ENCODE measurements at places on chromosomes 2 and 18.

DNA sequence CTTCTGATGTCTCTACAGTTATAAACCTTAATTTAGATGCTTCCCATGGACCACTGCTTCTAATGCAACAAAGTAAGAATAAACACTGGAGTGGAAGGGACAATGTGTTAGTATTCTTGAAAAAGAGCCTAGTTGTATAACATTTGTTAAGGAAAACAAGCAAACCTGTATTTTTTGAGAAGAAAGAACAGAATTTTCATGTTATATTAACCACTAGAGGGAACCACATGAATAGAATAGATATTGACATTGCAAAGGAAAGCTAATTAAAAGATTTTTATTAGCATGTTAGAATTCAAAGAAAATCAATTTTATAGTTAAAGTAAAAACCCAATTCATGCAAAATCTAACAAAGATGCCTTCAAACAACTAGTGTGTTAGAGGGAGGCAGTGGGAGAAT is 151.2 kb upstream of the BARD1 start:
- no peak for DNase-seq

- DNase-seq = no peak
Measured at GRCh38 chr2:148487439-148487838, 157.1 kb upstream of the EPC2 start.

DNA sequence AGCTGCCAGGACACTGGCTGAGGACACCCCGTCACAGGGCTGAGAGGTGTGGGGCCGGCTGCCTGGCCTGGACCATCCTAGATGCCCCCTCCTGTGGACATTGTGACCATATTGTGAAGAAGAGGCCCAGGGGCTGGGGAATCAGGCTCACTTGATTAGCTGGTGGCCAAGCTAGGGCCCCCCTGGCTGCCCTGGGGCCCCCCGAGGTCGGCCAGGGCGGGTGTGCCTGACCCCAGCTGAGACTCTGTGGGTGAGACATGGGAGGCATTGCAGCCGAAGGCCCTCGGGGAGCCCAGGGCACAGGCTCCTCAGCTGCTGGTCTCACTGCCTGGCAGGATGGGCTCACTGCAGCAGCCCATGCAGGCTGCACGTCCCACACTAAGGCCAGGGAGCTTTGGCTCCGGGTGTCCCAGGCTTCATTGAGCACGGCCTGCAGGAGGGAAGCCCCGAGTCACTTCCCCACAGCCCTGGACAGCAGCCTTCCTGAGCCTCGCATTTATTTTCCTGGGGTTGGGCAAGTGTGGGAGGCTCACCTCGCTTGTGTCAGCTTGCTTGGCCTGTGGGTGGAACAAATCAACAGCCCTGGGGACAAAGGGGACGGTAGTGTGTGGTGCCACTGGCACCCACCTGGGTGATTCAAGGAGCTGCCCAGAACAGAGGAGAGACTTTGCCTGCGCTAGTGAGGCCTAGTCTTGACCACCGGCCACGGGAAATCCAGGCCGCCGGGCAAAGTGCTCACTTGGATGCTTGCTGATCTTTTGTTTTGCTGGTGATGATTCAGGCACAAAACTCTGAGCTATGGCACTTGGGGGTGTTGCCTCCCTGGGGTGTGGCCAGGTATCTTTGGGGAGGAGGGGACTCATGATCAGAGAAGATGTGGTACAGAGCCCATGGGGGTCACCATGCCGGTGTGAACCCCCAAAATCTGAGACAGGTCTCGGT is 1.3 kb downstream of the GAL3ST2 start:
- no peak for DNase-seq

- DNase-seq = no peak
Measured at GRCh38 chr2:230990131-230990898, 5.6 kb upstream of the SPATA3 start.

GRCh38 chr2:222521099-222521498 is 96.8 kb downstream of the SGPP2 start:
- no peak for DNase-seq

- DNase-seq = no peak
Measured at GRCh38 chr2:113064898-113065297, 2.9 kb upstream of the IL1F10 start.

GRCh38 chr18:3726238-3726951 is 276.4 kb downstream of the TGIF1 start:
- no peak for DNase-seq

DNA sequence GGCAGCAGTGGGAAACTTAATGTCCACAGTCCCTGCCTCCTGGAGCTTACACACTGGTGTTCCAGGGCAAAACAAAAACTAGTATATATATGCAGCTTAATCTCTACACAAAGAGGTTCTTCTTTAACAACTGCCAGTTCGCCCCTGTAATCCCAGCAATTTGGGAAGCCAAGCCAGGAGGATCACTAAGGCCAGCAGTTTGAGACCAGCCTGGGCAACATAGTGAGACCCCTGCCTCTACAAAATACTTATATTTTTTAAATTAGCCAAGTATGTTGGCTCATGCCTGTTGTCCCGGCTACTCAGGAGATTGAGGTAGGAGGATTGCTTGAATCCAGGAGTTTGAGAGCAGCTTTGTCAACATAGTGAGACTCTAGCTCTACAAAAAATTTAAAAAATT is 17.2 kb upstream of the NEDD4L start:
- DNase-seq = no peak

DNA sequence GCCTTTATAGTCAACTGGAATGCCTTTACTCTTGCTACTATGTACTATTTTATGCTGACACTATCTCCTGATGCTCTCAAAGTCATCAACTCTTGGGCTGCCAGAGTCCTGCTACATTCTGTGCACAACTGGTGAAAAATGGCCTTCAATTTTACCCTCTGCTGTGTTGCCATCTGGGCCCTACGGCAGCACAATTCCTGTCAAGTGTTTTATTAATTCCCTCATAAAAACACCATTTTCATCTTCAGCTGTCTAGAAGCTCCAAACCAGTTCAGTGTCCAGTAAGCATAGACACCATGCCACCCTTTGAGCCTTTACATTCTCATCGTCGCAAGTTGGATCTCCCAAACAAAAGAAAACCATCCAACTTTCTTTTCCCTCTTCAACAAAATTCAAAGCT is 26.5 kb downstream of the CALCRL start:
- no peak for DNase-seq

- no peak for DNase-seq
Measured at GRCh38 chr2:106299696-106300095, 105.6 kb upstream of the UXS1 start.

DNA sequence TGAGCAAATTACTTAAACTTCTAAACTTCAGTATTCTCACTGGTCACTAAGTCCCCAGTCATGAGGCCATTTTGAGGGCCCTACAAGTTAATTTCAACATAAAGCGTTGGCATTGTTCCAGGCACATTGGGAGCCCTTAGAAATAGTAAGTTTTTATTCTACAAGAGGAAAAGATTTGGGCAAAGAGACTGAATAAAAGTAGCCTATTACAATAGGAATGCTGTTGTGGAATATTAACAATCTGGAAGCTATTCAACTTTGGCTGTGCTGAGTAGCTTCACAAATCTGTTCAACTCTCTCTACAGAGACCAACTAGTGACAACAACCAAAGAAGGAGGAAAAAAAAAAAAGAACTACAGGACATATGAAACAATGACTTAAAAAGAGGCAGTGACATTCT is 1287.5 kb upstream of the NXPH2 start:
- no peak for DNase-seq

DNA sequence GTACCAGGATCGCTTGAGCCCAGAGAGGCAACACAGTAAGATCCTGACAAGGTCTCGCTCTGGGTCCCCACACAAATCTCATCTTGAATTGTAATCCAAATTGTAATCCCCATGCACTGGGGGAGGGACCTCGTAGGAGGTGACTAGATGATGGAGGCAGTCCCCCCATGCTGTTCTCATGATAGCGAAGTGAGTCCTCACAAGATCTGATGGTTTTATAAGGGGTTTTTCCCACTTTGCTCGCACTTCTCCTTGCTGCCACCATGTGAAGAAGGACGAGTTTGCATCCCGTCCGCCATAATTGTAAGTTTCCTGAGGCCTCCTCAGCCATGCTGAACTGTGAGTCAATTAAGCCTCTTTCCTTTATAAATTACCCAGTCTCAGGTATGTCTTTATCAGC is 46.0 kb upstream of the SERTAD2 start:
- DNase-seq = no peak

- DNase-seq = no peak
Measured at GRCh38 chr2:128384446-128384845, 65.8 kb upstream of the HS6ST1 start.

GRCh38 chr2:40261042-40261441 is 190.8 kb downstream of the SLC8A1 start:
- no peak for DNase-seq

DNA sequence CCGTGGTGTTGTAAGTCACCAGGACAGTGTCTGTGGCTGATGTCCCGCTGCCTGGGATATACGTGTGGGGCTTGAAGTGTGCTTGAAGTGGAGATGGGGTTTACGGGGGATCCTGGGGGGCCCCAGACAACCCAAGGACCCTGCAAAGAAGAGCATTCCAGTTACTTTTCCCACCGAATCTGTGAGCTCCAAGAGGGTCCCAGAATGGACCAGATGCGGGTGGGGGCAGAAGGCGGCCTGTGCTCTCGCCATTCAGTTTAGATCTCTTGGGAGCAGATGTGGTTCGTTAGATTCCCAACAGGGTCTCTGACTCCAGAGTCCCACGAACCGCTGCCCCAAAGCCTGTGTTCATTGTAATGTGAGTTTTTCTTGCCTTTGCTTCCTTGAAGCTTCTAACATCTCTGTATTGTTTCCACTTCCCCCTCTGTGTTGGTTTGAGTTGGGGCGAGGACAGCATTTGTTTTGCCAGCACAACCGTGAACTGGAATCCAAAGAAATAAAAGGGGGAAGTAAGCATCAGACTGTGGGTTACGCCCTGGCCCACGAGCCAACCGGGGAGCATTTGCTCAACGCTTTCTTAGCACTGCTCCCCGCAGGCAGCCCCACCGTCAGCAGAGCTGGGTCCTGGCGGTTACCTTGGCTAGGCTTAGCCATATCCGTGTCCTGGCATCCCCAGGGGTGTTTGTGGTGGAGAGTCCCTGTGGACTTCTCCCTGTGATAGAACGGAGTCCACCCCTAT is 92.1 kb downstream of the SH3BP4 start:
- DNase-seq = no peak

DNA sequence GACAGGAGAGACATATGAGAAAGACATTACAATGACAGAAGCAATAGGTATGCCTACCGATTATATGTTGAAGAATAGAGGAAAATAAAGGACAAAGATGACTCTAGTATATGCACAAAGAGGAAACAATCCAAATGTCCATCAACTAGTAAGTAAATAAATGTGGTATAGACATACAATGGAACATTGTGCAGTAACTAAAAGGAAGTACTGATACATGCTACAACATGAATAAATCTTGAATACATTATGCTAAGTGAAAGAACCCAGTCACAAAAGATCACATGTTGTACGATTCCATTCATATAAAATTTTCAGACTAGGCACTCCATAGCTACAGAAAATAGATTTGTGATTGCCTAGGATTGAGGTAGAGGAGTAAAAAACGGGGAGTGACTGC is 28.5 kb upstream of the PGAP1 start:
- DNase-seq = no peak

DNA sequence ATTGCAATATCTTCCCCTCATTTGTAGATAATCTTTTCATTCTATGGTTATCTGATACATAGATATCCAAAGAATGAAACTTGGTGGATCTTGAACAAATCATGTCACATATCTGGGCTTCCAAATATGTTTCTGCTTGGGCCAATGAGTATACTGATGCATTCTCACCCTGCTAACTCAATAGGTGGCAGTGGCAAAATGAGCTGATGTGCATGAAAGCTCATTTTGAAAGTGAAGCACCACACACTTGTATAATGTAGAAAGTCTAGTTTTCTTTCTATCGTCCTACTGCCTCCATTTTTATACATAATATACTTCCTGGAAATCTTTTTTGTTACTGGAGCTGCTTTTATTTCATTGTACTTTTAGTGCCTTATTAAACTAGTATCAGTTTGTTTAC is 208.2 kb downstream of the PRKCE start:
- DNase-seq = no peak

- no peak for DNase-seq
Measured at GRCh38 chr2:186229265-186229664, 256.8 kb upstream of the ZC3H15 start.

GRCh38 chr2:33477473-33478468 is 1.3 kb downstream of the RASGRP3 start:
- no peak for DNase-seq

DNA sequence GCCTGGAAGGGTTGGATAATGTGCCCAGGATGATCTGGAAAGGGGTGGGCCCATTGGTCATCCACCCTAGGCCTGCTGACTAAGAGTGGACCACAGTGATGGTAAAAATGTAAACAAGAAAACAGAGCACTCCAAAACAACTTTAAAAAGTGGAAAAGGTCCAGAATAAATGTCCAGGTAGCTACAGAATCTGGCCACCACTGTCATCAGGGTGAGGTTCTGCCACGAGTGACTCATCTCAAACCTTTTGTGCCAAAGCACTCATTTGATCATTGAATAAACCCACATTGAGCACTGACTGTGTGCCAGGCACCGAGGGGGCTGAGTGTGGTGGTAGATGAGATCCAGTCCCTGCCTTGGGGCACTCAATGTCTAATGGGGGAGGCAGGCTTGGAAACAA is 64.9 kb downstream of the EMX1 start:
- DNase-seq = no peak

DNA sequence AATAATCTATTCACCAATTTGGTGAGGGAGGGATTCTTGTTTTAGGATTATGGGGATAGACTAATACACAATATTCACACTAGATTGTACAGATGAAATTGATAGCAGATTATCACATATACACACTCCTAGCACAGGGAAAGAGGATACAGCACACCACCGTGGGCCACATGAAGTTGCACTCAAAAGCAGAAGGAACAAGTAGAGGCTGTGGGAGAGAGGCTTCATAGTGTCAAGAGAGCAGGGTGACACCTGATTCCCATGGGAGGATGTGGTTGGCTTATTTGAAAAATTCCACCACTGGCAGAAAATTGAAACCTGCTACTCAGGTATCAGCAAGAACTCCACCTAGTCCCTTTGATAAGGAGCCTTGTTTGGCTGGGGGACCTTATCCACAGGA is 395.6 kb downstream of the SPAG16 start:
- no peak for DNase-seq

GRCh38 chr2:88856409-88857135 is 165.1 kb downstream of the RPIA start:
- no peak for DNase-seq
